ENCODE measurements at places on chromosomes 16 and 17.

DNA sequence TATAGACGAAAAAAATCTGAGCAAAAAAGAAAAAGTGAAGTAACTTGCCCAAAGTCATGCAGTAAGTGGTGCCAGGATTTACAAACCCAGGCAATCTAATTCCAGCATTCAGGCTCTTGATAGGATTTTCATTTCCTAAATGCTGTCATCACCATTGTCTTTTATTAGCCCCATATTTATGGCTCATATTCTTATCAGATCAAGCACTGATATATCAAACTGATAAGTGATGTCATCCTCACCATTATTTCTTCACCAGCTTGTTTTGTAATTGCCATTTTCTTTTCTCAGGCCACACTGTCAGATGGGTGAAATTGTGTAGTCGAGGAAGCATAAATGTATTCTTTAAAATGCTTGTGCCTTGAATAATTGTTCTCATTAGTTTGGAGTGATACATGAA lies 1.3 kb downstream of the RAD51C start:
- no peak for DNase-seq

DNA sequence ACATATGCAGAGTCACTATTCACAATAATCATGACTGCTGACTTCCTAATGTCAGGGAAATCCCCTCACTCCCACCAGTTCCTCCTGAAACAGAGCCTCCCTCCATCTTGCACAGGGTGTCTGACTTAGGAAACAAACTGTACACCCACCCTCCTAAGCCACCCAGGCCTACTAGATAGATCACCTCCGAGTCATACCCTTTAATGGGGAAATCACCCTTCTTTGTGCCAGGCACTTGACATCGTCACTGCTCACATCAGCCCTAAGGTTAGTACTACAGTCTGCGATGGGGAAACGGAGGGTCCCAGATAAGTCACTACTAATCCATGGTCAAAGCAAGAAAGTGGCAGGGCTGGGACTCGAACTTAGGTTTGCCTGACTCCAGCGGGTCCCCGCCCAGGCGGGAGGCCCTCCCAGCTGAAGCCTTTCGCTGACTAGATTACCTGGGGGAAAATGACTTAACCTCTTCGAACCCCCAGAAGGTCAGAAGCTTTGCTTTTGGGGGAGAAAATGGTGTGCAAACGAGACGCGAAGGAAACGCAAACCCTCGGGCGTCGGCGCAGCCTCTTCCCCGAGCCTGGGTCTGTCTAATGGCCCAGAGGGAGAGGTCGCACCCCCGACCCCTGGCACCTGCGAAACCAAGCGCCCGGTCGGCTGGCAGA lies 3.4 kb upstream of the MLLT6 start:
- DNase-seq = no peak

DNA sequence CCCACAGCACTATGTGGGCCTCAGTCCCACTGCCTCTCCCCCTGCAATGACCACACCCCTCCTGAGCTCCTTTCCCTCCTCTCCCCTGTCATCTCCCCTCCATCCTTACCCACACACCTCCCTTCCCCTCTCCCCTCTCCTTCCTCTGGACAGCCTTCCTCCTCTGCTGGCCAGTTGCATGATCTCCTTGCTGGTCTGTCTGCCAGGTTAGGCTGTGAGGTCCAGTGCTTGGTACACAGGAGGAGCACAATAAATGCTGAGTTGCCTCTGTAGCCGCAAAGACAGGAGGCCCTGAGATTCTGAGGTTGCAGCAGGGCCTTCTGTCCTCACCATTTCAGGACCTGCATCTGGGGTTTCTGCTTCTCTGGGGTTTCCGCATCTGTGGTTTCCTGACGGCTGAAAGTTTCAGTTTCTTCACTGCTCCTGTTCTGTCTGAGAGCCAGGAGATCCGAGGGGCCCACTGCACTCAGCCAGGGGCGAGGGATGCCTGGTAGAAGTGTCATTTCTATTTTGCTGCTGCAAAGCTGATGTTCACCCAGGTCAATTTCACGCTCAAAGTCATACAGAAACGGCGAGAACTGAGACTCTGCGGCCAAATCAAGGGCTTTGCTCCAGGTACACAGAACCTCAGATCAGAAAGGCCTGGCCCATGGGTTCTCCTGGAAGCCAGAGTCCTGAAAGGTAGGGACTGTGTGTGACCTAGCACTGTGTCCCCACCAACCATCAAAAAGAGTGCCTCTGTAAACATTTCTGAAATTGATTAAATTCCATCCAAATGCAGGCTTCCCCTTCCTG lies 4.6 kb upstream of the SLC12A3 start:
- DNase-seq = no peak

DNA sequence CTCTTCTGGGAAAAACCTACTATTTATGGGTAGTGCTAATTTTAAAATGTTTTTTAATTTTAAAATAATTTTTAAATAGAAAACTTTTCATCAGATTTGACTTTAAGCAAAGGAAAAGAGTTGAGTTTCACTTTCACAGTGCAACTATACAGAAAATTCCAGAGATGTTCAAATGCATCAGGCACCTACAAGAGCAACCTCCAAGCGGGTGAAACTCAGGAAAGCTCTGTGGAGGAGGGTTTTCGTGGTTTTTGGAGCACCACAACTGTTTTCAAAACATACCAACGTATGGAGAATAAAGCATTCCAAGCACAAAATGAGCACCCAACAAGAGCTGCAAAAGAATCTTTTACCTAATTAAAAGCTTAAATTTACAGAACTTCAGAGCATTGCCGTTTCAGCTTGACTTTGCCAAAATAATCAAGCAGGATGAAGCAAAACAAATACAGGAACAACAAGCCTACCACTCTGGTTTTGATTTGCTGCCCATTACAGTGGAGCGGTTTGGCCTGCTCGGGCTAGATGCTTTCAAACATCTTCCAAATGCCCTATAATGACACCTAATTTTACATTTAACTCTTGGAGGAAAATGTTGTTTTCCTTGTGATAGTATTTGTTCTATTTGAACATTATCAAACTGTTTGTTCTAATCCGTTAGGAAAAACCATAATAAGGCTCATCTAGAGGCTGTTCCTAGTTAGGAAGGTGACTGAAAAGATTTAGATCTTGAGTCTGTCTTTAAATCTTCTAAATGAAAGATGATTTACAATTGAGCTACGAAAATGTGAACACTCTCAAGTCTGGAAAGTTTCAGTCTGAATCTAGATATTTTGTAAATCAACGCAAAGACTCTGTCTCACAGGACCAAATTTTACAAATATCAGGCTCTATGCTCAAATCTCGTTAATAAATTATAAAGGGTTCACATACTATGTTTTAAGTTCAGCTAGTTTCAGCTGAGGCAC lies 34.5 kb downstream of the NACA2 start:
- DNase-seq = no peak

- no peak for DNase-seq
Observed at GRCh38 chr17:37092701-37093100, 143.9 kb downstream of the AATF start.

- peak; percentile 85 for DNase-seq
Observed at GRCh38 chr16:85610446-85611193, 2.5 kb upstream of the GSE1 start.

GRCh38 chr16:55765161-55765560 lies 67.7 kb downstream of the CES1 start:
- no peak for DNase-seq

DNA sequence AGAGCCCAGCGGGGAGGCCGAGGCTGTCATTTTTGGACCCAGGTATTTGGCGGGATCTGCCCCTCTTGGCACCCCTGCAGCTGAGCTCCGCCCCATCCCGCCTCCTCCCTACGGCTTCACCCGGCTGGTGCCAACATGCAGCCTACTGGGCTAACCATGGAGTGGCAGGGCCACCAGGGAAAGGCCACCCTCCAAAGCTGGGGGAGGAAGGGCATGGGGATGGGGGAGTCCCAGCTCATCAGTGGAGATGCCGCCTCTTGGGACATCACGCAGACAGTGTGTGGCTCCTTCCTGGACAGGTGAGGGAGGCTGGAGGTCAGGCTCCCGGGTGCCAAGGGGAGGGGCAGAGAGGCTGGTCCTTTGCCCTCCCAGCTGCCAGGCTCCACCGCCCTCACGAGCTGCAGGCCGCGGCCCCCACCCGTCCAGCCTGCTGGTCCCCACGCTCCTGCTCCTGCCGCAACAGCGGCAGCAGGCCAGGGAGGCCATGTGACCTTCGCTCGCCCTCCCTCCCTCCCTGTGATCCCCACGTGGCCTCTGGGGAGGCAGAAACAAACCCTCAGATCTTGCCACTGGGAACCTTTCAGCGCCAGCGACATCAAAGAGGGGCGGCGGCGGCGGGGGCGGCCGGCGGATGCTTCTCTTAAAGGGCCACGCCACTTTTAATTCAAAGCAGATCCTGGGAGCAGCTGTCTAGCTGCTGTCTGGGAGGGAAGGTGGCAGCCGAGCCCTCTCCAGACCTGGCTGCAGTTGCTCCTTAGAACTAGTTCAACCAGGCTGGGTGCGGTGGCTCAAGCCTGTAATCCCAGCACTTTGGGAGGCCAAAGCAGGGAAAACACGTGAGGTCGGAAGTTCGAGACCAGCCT lies 6.8 kb upstream of the NOTUM start:
- peak; percentile 31 for DNase-seq

GRCh38 chr16:10631886-10632285 lies 51.5 kb upstream of the EMP2 start:
- no peak for DNase-seq

DNA sequence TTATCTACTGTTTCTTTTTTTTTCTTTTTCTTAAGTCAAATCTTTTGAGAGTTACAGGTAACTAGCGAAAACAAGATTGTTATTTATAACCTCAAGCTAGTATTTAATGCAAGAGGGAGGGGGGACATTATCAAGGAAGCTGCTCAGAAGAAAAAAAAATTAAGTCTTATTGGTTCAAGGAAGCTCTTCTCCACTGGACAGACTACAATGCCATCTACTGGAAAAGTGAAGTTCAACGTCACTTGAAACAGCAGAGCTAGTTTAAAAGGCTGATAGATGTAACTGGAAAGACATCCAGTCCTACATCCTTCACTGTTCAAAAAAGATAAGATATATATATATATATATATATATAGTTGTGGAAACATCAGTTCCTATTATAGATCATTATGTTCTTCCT lies 418.0 kb upstream of the PSMD7 start:
- DNase-seq = peak; percentile 3

- DNase-seq = no peak
Observed at GRCh38 chr17:71724339-71724738, 396.5 kb upstream of the SOX9 start.

- no peak for DNase-seq
Observed at GRCh38 chr17:75518201-75518600, 1.9 kb downstream of the TSEN54 start.

- DNase-seq = no peak
Observed at GRCh38 chr17:9224485-9224884, 203.2 kb downstream of the NTN1 start.

DNA sequence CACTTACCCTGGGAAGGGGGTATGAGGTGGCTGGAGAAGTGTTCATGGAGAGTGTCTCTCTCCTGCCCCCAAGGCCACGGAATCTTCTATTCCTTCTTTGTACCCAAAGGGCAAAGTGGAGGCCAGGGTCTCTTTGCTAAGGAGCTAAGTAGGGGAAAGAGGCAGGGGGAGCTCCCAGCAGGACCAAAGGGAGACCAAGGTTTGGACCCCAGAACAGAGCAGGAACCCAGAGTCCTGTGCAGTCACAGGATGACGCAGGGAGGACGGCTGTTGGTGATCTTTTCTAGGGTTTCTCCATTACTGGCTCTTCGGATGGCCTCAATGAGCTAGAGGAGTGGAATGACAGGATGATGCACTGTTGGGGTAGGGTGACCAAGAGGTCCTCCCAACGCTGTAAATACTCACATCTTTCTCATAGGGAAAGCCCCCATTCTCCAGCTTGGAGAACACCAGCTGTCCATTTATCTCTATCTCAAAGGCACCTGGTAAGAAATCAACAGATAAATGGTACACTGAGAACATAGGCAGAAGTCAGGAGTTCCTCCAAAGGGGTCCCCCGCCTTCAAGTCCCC lies 966 bp downstream of the MIEN1 start:
- no peak for DNase-seq

- DNase-seq = no peak
Observed at GRCh38 chr16:87744750-87745514, 20.9 kb downstream of the KLHDC4 start.

GRCh38 chr16:67215706-67216105 lies 11.2 kb upstream of the TMEM208 start:
- DNase-seq = no peak

GRCh38 chr17:66450852-66451158 lies 148.4 kb downstream of the PRKCA start:
- DNase-seq = no peak

DNA sequence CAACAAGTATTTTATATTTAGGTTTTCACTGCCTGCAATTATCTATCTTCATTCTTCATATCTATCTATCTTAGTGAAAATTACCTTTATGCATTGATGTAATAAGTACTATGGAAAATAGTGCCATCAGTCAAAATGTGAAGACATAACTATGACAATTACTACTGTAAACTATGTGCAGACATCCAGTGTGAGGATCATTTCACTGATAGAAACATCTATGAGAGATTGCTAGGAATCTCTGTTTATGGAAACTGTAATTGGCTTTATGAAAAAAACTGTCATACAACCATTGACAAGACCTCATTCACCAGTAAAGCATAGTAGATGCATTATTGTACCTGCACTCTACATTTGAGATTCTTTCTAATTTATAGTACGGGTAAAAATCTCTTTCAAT lies 401.0 kb downstream of the PMP22 start:
- DNase-seq = no peak

DNA sequence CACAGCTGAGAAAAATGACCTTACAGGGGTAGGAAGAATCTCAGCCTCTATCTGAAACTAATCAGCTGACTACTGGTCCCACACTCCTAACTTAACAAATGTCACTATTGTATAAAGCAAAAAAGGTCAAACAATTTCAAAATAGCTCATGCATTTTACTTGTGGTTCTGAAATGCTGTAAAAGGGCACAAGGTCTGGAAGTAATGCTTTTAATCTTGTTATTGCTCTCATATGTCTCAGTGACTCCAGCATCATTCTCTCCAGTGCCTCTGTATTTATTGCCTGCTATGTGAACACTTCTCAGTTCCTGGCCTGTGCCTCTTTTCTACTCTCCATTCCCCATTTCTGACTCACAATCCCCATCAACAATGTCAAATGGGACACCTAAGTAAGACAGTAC lies 937.7 kb downstream of the CDH11 start:
- DNase-seq = no peak

GRCh38 chr17:75723171-75723930 lies 2.1 kb downstream of the ITGB4 start:
- DNase-seq = no peak

DNA sequence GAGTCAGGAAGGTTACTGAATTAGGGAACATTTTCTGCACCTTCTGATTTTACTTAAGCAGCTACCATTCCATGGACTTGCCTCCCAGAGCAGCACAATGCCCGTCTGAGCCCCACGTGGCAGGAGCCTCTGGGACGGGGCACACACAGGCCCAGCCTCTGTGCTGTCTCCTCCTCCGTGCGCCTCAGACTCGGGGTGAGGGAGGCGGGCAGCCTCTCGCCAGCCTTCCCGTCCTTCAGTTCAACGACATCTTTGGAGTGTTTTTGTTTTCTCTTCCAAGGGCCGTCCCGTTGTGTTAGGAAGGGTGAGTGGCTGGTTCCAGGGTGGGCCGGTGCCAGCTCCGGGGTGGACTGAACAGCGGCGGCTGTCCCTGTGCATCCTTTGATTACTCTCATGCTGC lies 31.8 kb downstream of the NDEL1 start:
- no peak for DNase-seq

Measured in NCI-H187 (cell line).